ENCODE measurements at places on chromosomes 1 and 21. TPM values are rescaled to one million over a fixed set of nuclear protein-coding genes. Genes with fewer than 3 reads are reported as not detected.

GRCh38 chr1:248810727-248811513, 14.8 kb downstream of the SH3BP5L start:
- H3K4me3 ChIP-seq, result no peak overlapping the region
- peaks cover 2% of the 10 kb centered on the region for H3K4me1 ChIP-seq
- peaks cover 8% of the 10 kb centered on the region for H3K36me3 ChIP-seq
- no peaks in the 10 kb centered on the region for H3K27me3 ChIP-seq
- no peak overlapping the region for H3K27ac ChIP-seq

NTRK1 gene
- 3.4 TPM for total RNA-seq

DNA sequence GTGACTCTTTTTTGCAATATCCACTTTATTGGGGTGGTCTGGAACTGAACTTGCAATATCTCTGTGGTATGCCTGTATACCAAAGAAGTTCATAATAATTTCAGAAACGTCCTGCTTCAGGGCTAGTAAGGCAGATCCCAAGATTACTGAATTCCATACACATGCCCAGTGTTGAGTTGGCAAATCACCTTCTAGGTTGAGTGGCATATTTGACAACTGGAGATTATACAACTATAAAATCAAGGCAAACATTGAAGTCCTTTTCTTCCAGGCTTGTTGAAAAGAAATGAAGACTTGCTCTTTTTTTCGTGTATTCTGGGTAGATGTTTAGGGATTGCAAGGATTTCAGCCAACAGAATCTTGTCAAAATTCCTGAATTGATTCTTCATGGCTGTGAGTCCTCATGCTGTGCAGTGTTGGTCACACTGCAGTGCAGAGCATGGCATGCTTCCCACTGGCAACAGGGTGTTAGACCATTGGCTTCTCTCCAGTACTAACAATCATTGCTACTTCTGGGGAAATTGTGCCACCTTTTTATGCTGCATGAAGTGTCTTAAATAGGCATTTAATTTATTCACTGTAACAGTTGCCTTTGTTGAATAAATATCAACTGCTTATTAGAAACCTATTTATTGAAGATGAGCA, 367.1 kb upstream of the ADGRL4 start:
- no peak overlapping the region for H3K27ac ChIP-seq
- no peaks in the 10 kb centered on the region for H3K36me3 ChIP-seq
- no peak for DNase-seq
- no peaks in the 10 kb centered on the region for H3K4me1 ChIP-seq
- no peaks in the 10 kb centered on the region for H3K27me3 ChIP-seq

GRCh38 chr21:29730281-29730680, 209.5 kb downstream of the GRIK1 start:
- H3K36me3 ChIP-seq, result no peaks in the 10 kb centered on the region
- no peaks in the 10 kb centered on the region for H3K4me1 ChIP-seq
- H3K27ac ChIP-seq, result no peak overlapping the region
- DNase-seq, result no peak

DNA sequence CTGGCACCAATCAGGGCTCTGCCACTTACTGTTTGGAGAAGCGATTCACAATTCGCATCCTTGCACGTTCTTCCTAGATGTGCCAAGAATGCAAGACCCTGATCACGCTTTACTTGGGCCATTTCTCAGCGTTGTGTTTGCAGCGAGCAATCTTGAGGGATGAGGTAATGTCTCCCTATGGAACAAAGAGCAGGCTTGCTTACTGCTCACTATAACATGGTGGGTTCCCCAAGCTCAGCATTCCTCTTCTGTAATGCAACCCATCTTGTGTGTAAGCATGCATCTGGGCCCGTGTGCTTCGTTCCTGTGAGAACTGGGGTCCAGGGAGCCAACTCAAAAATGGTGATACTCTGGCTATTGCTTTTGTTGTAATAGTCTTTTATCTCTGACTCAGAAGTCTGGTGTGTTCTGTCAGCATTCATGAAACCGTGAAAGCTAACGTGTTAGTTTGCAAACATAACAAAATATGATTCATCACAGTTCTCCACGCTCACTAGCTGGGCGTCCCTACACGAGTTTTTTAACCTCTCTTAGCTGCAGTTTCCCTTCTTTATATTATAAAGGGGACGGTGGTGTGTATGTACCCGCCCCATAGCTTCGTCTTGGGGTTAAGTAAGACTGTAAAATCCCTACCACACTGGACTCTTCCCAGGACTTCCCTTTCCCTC, 33.3 kb downstream of the DNTTIP2 start:
- H3K4me3 ChIP-seq, result peak overlapping the region; percentile 90
- H3K36me3 ChIP-seq, result peaks cover 2% of the 10 kb centered on the region
- peaks cover 6% of the 10 kb centered on the region for H3K27me3 ChIP-seq
- H3K4me1 ChIP-seq, result peaks cover 28% of the 10 kb centered on the region
- no peak for DNase-seq

DNA sequence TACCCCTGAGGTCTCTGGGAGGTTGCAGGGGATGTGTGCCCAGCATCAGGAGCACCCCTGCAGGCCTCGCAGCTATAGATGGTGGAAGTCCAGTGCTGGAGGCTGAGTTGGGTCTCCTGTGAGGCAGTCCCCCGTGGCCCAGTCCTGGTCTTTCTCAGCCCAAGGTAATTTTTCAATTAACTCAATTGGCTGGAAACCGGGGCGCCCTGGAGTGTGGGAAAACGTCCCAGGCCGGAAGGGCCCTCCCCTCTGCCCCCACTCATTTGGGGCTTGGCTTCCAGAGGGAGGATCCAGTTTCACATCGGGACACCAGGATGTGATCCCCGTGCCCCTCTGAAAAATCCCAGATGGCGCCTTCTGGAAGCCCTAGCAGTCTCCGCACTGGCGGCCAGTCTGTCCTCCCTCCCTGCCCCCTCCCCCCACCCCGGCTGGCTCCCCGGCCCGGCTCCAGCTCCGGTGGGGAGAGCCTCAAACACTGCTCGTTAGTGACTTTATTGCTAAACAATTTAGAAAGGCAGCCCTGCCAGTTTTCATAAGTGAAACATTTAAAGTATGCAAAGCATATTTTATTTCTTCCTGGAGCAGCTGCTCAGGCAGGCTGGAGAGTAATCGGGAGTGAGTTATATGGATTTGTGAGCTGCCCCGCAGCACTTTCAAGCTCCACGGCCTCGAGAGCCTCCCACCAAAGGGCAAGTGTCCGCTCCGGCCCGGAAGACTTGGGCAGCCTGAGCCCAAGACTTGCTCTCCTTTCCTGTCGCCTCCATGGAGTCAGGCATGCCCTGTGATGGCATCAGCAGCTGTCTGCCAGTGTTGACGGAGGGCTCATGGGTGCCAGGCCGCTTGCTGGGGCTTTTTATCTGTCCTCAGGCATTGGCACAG, 208.2 kb upstream of the TMEM51 start:
- no peak overlapping the region for H3K4me3 ChIP-seq
- no peak for DNase-seq
- no peaks in the 10 kb centered on the region for H3K36me3 ChIP-seq
- H3K27me3 ChIP-seq, result no peaks in the 10 kb centered on the region
- H3K4me1 ChIP-seq, result no peaks in the 10 kb centered on the region

DNA sequence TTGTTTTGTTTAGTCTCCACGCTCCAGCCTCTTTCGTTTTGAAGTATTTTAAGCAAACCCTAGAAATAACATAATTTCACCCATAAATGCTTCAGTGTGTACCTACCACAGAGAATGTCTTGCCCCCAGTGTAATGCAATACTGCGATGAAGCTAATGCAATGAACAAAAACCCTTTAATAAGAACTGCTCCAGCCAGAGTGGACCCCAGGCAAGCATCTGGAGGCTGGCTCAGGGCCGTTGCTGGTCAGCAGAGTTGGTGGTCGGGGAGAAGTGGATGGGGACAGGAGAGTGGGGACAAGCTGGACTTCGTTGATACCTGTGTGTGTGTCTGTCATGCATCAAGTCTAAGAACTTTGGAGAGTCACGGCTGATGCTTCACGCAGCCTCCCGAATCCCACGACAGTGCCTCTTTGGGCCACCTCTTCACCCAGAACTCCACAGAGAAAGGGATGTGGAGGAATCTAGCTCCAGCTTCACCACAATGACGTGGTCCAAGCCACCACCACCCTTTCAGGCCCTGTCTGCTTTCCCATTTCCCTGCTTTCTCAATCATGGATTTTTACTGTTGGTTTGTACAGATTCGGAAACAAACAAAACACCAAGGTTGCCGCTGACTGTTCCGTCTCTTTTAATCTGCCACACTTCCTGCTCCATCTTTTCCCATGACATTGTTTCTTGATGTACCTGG, 108.6 kb upstream of the ERRFI1 start:
- no peak overlapping the region for H3K27ac ChIP-seq
- no peaks in the 10 kb centered on the region for H3K4me1 ChIP-seq
- no peaks in the 10 kb centered on the region for H3K36me3 ChIP-seq

DNA sequence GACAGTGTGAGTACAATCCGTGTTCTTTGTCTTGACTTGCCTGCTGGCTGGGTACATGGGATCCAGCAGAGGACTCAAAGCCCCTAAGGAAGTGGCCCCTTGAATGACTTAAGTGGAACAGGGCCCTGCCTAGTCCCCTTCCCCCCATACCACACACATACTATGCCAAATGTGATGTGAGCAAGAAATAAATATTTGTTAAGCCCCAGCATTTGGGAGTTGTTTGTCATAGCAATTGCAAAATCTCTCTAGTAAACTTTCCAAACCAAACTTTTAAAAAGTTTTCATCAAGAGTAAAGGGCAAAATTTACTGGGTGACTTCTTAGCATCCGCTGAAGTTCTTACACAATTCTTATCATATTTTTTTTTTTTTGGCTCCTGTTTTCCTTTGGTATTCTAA, 32.5 kb upstream of the CACHD1 start:
- no peak for DNase-seq
- no peaks in the 10 kb centered on the region for H3K27me3 ChIP-seq
- no peak overlapping the region for H3K27ac ChIP-seq
- no peaks in the 10 kb centered on the region for H3K4me1 ChIP-seq

- no peak overlapping the region for H3K27ac ChIP-seq
- no peak overlapping the region for H3K4me3 ChIP-seq
- DNase-seq, result no peak
- no peaks in the 10 kb centered on the region for H3K36me3 ChIP-seq
These were observed 31.1 kb downstream of the C1orf21 start for GRCh38 chr1:184417916-184418315.

DNA sequence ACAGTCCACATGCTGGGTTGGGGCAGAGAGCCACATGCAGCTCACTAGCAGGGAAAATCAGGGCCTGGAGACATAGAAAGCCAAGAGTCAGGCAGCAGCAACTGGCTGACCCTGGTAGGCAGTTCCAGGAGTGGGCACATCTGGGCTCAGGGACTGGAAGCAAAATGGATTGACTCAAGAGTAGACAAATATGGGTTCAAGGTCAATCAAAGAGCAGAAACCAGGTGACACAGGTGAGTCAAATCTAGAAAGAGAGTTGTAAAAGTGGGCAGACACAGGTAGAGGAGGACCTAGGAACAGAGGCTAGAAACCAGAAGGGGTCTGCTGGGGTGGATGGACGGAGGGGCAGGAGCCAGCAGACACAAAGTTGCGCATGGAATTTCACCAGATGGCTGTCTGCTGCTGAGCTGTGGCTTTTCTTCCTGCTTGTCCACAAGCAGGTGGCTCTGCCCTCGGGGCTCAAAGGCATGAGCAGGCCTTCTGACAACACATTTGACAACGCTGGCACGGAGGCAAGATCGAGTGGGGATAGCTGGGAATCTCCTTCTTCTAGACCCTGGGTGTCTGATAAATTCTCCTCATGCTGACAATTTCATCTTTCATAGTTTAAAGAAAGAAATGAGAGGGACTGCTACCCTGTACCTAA, 40.8 kb upstream of the IGSF3 start:
- H3K27me3 ChIP-seq, result peaks cover 9% of the 10 kb centered on the region
- no peaks in the 10 kb centered on the region for H3K36me3 ChIP-seq
- H3K27ac ChIP-seq, result no peak overlapping the region

DNA sequence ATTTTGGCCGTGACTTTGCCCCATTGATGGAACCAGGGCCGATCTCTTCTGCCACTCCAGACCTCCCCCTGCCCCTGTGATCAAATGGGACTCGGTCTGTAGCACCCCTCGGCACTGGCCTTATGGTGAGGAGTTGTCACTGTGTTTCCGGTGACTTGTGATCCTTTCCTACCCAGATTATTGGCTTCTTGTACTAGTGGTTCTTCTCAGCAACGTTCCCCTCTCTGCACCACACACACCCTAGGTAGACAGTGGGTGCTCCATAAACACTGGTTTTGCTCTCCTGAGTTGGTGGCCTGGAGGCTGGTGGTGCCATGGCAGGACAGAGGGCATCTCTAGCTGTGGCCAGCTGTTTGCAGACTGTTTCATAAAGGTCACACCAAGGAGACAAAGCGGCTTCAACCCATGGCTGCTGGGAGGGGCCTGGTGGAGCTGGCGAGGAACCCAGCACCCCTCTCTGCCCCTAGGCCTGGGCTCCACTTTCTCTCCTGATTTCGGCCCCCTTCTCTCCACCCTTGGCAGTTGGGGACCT, 50.7 kb downstream of the DHRS3 start:
- H3K36me3 ChIP-seq, result peaks cover 70% of the 10 kb centered on the region
- no peaks in the 10 kb centered on the region for H3K27me3 ChIP-seq
- H3K4me1 ChIP-seq, result no peaks in the 10 kb centered on the region
- no peak overlapping the region for H3K4me3 ChIP-seq

CFAP410 gene
- 14.0 TPM for total RNA-seq

INAVA gene
- not detected for total RNA-seq

DNA sequence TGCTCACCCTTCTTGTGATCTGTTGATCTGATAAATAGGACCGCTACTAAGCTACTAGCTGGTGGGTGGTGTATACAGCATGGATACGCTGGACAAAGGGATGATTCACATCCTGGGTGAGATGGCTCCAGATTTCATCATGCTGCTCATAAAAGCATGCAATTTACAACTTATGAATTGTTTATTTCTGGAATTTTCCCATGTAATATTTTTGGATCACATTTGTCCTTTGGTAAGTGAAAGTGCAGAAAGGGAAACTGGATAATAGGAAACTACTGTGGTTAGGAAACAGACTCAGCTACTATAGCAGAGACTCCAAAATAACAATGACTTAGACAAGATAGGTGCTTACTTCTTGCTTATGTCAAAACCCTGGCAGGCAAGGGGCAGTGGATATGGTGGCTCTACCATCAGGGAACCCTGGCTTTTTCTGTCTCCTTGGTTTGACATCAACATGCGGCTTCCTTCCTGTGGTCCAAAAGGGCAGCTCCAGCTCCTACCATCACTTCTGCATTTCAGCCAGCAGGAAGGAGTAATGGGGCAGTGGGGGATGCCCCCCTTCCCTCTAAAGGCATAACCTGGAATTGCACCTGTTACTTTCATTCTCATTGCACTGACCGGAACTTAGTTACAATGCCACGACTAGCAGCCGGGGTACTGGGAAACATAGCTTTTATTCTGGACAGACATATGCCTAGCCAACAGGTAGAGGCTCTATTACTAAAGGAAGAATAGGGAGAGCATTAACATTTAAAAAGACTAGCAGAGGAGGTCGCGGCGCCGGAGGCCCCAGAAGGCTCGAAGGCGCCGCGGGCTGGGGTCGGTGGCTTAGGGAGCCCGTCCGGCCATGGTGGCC, 13.8 kb upstream of the AK2 start:
- peaks cover 3% of the 10 kb centered on the region for H3K4me1 ChIP-seq
- H3K27me3 ChIP-seq, result peaks cover 10% of the 10 kb centered on the region
- no peaks in the 10 kb centered on the region for H3K36me3 ChIP-seq
- H3K27ac ChIP-seq, result peak overlapping the region; percentile 66
- no peak for DNase-seq

SLC25A34 gene
- total RNA-seq, result 0.94 TPM

C1QC gene
- total RNA-seq, result not detected

GRCh38 chr21:15732290-15732995, 2.7 kb downstream of the USP25 start:
- H3K27ac ChIP-seq, result peak overlapping the region; percentile 74
- no peak for DNase-seq
- H3K27me3 ChIP-seq, result peaks cover 3% of the 10 kb centered on the region
- peaks cover 39% of the 10 kb centered on the region for H3K4me1 ChIP-seq

CD1E gene
- total RNA-seq, result not detected
